NCI-H1930 (cell line): ENCODE measurements at places on chromosomes 2 and 18.

- DNase-seq = no peak
These were observed 122.2 kb upstream of the NXPH2 start for GRCh38 chr2:138902239-138902871.

GRCh38 chr2:223723954-223724411 lies 113.4 kb downstream of the AP1S3 start:
- no peak for DNase-seq

- no peak for DNase-seq
These were observed 1.6 kb downstream of the SERPINB8 start for GRCh38 chr18:63971320-63972001.

DNA sequence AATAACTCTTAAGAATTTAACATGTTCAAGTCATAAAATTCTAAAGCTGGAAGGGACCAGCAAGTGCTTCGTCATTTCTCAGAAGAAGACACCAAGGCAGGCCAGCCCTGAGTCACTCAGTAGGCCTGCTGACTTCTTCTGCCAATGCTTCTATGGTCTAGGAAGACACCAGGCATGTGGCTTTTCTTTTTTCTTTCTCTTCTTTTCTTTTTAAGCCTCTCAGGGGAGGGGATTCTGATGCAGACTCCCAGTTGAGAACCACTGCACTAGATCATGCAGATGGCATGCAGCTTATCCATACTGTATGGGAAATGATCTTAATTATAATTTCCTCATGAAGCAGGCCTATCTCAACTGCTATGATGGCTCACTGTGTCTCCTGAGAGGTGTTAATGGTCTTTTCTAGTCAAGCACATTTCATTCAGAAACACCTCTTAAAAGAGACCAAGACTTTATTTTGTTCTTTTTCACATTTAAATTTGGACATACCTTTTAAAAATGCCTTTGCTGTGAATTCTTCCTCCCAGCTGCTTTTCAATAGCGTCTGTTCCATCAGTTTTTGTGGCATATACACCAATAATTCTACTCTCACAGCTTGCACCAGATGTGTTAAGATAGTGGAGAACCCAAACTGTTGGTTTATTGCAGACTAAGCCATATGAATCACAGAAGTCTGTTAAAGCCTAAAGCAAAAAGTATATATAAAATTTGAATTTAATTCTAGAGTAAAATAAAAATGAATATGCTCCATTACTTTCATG lies 11.3 kb downstream of the KCTD18 start:
- no peak for DNase-seq

DNA sequence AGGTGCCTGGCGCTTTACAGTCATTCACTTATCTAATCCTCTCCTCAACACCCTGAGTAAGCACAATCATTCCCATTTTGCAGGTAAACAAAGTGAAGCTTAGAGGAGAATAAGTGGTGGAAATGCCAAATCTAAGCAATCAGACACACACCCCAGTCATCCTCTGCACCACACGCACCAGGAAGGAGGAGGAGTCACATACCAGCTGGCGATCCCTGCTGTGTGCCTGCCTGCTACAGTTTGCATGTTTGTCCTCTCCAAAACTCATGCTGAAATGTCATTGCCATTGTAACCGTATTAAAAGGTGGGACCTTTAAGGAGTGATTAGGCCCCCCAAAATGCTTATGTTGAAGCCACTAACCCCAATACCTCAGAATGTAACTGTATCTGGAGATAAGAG lies 93.7 kb downstream of the LOXHD1 start:
- DNase-seq = no peak

DNA sequence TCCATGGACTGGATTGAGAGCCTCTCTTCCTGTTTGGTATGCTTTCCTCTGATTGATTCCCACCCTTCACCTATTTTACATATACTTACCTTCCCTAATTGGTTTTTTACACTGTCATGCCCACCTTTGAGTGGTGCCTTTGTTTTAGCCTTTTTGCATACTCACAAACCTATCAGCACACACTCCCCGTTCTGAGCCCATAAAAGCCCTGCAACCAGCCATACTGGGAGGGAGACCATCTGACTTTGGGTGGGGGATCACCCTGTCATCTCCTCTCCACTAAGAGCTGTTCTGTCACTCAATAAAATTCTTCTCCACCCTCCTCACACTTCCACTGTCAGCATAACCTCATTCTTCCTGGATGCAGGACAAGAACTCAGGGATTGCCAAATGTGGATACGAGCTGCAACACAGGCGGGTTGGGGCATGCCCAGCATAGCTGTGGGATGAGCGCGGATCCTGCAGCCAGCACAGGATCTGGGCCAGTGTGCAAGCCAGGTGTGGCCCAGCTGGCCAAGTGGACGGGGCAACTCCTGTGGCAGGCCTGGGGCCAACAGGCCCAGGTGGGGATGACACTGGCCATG lies 9.4 kb upstream of the MOB1A start:
- no peak for DNase-seq

DNA sequence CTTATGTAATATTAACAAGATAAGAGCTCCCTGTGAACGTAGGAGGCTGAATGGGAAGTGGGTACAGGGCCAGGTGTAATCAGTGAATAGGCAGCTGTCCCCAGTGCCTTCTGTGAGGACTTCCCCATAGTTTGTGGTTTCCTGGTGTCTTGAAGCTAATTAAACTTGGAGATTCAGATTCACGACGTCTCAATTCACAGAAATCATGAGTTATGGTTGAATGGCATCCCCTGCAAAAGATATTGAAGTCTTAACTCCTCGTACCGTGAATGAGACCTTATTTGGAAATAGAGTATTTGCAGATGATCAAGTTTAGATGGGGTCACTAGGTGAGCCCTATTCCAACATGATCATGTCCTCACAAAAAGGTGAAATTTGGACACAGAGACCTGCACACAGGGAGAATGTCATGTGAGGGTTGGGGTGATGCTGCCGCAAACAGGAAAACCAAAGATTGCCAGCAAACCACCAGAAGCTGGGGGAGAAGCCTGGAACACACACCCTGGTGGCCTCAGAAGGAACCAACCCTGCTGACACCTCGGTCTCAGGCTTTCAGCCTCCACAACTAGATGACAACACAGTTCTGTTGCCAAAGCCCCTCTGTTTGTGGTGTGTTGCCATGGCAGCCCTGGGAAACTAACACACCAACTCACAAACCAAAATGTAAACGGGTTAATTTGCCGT lies 13.2 kb downstream of the ARL4C start:
- DNase-seq = no peak

- no peak for DNase-seq
These were observed 298.9 kb upstream of the NCKAP5 start for GRCh38 chr2:133867166-133867565.

DNA sequence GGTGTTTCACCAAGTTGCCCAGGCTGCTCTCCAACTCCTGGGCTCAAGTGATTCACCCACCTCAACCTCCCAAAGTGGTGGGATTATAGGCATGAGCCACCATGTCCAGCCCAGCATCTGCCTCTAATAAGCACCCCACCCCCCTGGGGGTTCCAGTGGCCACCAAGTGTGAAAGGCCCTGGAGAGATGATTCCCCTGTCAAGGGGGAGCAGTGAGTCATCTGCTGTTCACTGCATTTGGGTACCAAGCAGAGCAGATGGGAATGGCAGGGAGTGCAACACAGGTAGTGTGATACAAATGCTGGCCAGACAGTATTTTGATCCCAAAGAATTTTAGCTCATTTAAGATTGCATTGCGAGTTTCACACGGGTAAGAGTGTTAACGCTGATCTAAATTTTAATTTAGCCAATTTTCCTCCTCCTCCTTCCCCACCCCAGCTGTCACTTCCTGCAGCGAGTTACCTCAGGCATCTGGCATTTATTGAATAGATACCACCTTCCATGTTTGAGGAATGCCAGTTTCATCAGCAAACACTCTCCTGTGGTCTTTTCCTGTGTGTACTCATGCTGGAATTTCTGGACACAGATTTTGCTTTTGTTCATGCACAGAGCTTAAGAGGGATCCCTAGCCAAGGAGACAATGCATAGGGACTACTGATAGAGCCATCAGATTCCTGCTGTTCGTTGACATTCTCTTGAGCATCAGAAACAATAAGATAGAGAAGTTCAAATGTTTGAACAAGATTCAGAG lies 32.4 kb upstream of the NCK2 start:
- no peak for DNase-seq

DNA sequence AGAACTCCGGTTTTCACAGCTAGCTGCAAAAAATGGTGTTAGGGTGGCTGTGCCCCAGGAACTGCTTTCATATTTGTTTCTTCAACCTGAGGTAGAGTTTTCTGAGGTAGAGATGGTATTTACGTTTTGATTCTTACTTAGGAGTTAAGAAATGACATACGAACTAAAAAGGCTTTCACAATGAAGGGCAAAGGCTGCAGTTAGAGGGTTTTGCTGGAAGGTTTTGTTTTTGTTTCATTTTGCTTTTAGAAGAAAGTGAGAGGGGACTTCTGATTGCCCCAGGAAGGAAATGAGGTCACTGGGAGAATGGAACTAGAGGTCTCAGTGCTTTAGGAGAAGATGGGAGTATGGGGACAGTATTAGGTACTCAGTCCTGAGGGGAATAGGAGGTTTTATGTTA lies 15.5 kb downstream of the CDCA7 start:
- no peak for DNase-seq

DNA sequence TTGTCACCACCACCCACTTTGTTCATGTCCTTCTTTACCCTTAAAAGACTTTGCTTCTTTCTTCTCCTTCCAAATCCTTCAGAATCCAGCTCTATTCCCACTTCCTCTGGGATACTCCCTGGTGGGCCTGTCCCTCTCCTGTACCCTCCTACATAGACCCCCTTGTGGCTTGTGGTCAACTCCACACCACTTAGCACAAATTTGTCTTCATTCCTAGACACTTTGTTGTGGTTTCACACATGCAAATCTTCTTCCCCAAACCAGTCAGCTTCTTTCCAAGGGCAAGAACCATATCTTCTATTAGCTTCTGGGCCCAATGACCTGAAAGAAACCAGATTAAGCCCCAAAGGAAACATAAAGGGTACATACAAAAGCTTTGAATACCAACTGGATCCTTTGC lies 342.4 kb downstream of the TNS1 start:
- no peak for DNase-seq

- DNase-seq = no peak
These were observed 39.7 kb upstream of the IGFBP5 start for GRCh38 chr2:216735086-216735485.

DNA sequence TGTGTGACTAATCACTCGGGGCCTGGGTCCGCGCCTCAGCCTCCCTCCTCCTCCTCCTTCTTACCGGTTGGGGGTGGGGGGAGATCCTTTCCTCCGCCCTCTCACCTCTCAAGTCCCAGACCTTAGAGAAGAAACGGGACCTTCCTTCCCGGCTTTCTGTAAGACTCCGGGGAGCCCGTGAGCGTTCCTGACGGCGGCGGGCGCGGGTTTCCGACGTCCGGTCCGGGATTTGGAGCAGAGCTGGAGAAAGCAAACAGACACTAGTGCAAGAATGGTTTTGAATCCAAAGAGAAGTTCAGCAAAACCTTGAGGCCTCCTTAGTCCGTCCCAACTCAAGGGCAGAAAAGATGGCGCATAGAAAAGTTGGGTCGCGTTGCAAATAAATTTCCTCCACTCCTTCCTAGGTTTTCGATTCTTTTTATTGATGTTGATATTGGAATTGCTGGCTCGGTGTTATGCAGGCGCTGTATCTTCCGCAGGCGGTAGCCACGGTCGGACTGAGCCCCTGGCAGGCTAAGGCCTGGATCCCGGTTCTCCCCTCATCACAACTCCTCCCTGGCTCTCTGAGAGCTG lies 2.0 kb downstream of the DLX1 start:
- no peak for DNase-seq

- DNase-seq = no peak
These were observed 406.0 kb downstream of the TGIF1 start for GRCh38 chr18:3855966-3856365.

- DNase-seq = no peak
These were observed 695.7 kb downstream of the TDRD15 start for GRCh38 chr2:21819454-21819853.

GRCh38 chr2:176535467-176536113 lies 266.3 kb downstream of the MTX2 start:
- no peak for DNase-seq

- peak; percentile 47 for DNase-seq
These were observed 817 bp downstream of the DSC2 start for GRCh38 chr18:31101183-31102024.

GRCh38 chr2:35463805-35464596 lies 891.6 kb upstream of the CRIM1 start:
- no peak for DNase-seq

DNA sequence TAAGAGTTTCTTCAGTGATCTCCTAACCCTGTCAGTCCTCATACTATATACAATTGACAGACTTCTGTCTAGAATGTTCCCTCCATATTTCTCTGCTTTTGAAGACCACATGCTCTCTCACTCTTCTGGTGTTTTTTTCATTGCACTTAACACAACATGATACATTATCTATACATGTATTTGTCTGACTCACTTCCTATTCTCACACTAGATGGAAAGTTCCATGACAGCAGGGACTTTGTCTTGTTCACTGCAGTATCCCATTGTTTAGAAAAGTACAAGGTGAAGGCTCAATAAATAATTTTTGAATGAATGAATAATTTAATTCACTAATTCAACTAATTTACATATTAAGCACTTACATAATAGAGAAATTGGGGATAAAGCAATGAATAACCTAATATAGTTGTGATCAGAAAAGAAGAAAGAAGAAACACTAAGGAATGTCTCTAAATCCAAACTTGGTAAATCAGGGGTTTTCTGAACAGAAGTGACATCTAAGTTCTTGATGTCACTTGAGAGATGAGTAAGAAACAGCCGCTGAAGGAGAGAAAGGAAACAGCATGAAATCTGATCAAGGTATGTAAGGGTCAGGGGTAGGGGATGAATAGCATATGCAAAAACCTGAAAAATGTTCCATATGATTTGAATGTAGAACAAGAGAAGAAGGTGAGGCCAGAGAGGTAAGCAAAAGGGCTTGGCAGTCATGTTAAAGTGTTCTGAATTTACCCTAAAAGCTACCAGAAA lies 42.4 kb downstream of the MBD2 start:
- DNase-seq = no peak

GRCh38 chr2:30144260-30144659 lies 2.5 kb upstream of the YPEL5 start:
- no peak for DNase-seq
